ENCODE measurements at places on chromosomes 7 and 10.

GRCh38 chr7:37920849-37921805 is 687 bp downstream of the EPDR1 start:
- DNase-seq, result no peak

DNA sequence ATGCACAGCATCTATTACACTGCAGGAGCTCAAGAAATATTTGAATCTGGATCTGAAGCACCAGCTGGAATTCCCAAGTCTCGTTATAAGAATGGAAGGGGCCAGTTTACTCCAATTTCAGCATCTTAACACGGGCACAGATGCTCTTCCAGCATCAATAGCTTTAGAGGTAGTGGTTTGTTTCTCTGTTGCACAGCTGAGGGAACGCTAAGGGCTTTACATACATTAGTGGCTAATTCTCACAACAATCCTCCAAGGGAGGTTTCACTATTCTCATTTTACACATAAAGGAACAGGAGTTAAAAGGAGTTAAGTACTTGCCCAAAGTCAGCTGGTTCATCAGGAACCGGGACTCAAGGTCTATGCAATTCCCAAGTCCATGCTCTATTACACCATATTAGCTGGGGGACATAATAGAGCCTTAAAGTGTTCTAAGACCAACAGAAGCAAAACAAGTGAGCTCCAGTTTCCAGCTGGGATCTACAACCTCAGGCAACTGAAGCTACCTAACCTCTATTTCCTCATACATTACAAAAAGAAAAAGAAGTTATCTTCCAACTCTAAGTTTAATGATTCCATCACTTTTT is 9.9 kb downstream of the XPNPEP1 start:
- no peak for DNase-seq

DNA sequence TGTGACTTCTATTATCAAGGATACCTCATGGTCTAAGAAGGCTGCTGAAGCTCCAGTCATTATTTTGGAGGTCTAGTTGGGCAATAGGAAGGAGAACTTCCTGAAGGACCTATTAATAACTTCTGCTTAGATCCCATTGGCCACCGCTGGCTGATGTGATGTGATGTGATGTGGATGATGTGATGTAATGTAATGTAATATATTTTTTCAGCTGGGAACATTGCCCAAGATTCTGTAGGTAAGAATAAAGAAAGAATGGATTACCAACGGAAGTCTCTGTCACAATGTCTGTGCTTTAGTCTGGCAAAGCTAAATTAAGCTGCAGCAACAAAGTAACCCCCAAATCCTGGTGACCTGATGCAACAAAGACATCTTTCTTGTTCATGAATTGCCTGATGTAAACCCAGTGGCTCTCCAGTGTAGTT is 233.7 kb downstream of the PTEN start:
- no peak for DNase-seq

DNA sequence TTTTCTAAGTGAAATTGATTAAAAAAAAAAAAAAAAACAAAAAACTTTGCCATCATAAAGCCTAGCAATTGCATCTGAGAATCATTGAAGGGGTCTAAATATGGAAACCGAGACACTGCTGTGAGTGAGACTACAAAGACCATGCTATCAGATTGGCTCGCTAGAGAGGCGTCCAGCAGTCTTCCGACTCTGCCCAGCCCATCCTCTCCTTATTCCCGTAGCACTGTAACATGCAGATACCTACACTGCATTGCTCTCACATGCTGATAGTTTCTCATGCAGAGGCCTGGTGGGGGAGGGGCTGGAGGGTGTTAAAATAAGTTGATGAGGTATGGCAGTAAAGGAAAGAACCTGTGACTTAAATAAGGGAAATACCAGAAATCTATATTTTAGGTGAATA is 130.7 kb downstream of the NRF1 start:
- peak; percentile 6 for DNase-seq

GRCh38 chr10:75613685-75614504 is 182.5 kb downstream of the LRMDA start:
- DNase-seq, result peak; percentile 43

DNA sequence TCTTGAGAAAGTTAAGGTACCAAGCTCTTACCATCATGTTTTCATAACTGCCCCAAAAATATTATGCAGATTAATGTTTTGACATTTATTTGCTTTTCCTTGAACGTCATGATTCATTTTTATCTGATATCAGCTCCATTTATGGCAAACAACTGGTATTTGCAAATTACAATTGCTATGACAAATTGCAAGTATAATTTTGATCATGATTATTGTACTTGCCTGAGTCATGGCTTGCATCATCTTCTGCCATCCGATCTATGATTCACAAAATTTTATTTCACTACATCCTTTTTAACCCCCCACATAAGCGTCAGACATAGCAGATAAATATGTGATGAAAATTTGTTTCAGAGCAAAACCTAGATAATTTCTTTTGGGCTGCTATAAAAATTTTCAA is 155.0 kb downstream of the STK31 start:
- no peak for DNase-seq

DNA sequence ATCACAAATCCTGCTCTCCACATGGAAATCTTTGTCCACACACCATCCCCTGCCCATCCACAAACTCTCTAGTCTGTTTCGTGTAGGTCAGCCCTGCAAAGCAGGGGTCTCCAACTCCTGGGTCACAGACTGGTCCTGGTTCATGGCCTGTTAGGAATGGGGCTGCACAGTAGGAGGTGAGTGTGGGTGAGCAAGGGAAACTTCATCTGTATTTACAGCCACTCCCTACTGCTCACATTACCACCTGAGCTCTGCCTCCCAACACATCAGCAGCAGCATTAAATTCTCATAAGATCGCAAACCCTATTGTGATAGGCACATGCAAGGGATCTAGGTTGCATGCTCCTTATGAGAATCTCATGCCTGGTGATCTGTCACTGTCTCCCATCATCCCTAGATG is 242.1 kb downstream of the FGFR2 start:
- no peak for DNase-seq

DNA sequence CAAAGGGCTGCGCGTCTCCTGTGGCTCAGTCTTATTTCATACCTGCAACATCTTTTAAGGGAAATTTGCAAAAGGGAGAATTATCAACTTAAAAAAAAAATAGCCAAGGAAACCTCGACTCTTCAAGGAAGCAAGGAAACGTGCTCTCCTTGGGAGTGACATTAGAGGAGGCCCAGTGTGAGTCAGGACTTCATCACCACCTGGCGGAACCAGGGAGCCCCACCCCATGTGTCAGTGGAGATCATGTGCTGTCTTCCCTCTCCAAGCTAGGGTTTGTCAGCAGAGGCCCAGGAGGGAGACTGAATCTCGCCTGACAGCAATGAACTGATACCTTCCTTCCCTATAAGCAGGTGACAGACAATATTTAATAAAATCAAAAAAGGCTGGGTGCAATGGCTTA is 28.9 kb downstream of the POR start:
- no peak for DNase-seq

DNA sequence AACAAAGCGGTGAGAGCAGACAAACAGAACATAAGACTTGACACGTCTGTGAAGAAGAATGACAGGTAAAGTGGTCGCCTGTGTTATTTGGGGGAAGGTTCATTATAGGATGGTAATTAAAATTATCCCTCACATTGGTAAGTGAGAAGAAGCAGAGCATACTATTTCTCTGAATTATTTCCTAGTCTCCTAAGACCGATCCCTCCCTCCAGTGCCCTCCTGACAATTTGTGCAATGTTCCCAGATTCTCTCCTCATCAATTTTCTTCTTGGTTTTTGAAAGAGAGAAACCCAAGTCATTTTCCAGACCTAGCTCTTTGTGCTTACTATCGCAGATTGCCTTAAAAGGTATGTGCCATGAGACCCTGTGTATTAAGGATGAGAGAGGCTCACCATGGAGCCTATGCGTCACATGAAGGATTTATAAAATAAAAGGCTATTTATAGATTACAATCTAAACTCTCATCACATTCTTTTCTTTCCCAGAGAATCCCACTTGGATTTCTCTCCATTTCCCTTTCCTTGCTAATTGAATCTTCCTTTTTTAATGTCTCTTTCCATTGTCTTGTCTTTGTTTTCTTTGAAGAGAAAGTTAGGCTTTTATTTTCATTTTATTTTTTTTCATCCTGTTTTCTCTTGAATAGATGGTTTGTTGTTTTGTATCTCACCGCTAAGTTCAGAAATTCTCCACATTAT is 112.0 kb downstream of the PPP1R3A start:
- no peak for DNase-seq

GRCh38 chr7:112060625-112061024 is 145.6 kb downstream of the DOCK4 start:
- no peak for DNase-seq

- DNase-seq, result no peak
Observed at GRCh38 chr10:5613481-5614154, 52.8 kb downstream of the ASB13 start.

DNA sequence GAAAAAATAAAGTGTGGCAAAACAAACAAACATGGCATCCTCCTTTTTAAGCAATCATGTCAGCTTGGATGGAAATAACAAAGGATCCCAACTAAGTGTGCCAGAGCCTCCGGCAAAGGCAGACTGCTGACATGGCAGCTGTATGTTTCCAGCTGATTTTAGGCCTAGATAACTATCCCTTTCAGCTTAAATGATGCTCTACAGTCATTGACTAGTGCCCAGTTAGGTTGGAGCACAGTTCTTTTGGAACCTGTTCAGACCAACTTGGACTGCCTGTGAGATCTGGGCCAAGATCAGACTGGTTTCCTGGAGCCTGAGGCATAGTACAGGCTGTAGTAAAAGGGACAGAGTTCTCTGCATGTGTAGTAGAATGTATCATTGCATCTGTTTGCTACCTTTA is 128.7 kb downstream of the DYNC1I1 start:
- no peak for DNase-seq

DNA sequence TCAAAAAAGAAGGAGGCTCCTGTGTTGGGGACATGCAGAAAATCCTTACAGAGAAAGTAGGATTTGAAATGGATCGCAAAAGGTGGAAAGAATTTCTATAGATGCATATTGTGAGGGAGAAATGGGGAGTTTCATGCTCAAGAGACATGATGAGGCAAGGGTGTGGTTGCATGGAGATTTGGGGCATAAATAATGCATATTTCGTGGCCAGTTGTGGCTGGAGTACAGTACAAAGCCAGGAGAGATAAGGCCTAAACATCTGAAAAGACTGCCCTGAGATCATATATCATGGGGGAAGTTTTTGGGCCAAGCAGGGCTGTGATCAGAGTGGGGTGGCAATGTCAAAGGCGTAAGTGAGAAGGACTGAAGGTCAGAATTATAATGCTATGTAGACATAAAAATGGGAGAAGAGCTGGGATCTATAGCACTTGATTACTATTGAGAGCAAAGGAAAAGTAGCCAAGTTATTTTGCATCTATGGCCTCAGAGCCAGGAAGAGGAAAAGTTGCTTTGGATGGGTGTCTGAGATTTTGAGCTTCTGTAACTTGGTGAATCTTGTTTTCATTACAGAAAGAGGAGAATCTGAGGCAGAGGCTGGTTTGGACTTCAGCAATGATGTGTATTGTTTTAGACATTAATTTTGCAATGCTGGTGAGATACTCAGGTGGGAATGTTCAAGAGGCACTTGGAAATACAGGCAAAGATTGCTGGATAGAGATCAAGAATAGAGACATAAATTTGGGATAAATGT is 166.6 kb downstream of the INHBA start:
- DNase-seq, result no peak

GRCh38 chr7:151920488-151920887 is 35.8 kb upstream of the GALNTL5 start:
- DNase-seq, result no peak

GRCh38 chr7:146681487-146681886 is 564.9 kb downstream of the CNTNAP2 start:
- no peak for DNase-seq

DNA sequence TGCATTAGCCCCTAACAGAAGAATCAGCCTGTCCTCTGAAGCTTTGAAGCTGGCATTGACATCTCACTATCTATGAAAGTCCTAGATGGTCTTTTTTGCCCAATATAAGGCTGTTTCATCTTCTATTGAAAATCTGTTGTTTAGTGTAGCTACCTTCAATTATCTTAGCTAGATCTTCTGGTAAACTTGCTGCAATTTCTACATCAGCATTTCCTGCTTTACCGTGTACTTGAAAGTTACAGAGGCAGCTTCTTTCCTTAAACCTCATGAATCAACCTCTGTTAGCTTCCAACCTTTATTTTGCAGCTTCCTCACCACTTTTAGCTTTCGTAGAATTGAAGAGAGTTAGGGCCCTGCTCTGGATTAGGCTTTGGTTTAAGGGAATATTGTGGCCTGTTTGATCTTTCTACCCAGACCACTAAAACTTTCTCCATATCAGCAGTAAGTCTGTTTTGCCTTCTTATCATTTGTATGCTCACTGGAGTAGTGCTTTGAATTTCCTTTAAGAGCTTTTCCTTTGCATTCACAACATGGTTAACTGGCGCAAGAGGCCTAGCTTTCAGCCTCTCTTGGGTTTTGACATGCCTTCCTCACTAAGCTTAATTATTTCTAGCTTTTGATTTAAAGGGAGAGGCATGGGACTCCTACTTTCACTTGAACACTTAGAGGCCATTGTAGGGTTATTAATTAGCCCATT is 32.5 kb downstream of the ARID5B start:
- no peak for DNase-seq

GRCh38 chr10:4784667-4785333 is 41.2 kb upstream of the AKR1E2 start:
- DNase-seq, result no peak

GRCh38 chr7:20439416-20440185 is 108.9 kb downstream of the ITGB8 start:
- DNase-seq, result no peak

GRCh38 chr7:42426163-42426562 is 189.2 kb upstream of the GLI3 start:
- DNase-seq, result no peak

GRCh38 chr7:69228212-69228811 is 370.0 kb upstream of the AUTS2 start:
- no peak for DNase-seq

DNA sequence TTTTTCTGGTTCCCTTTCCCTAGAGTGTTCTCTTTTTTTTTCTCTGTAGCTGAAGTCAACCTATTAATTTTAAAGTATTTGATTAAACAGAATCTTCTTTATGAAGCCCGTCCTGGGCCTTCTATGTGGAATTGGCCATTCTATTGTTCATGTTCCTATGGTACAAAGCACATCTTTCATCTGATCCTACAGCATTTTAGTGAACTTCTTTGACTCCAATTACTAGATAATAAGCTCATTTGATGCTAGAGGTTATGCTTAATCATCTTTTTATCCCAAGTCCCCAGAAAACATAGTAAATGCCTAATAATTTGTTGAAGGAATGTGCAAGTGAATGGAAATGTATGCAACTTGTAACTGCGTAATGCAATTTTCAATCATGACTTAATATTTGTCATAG is 472.0 kb upstream of the KLF6 start:
- no peak for DNase-seq

- peak; percentile 32 for DNase-seq
Observed at GRCh38 chr10:12638103-12638502, 288.8 kb downstream of the CAMK1D start.

DNA sequence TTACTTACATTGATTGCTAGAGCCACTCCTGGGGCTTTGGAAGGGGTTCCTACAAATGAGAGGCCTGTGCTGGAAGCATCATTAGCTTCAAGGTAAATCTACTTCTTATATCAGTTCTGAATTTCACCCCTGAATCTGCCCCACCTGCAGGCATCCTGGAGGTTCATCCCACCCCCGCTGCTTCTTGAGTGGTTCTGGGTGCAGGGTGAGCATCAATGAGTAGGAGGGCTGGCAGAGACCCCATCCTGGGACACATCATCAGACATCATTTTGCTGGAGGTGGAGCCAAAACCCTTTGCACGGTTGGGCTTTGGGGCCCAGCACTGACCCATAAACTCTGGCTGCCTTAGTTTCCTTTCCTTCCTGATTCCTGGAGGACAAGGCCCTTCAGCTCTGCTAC is 143.7 kb downstream of the PTPN20 start:
- no peak for DNase-seq
